Aorta (tissue), 5 donors: ENCODE measurements at places on chromosomes 4 and X. TPM values are rescaled to one million over a fixed set of nuclear protein-coding genes. Genes with fewer than 3 reads are reported as not detected.

Gene PAGE1
- not detected for polyA plus RNA-seq

Gene USP51
- polyA plus RNA-seq, result 0.31 TPM

Gene CRLF2
- not detected for polyA plus RNA-seq

Gene PCDH11X
- polyA plus RNA-seq, result 1.1 TPM

Gene PDE5A
- 74.7 TPM for polyA plus RNA-seq

Gene APLN
- polyA plus RNA-seq, result 0.08 TPM

Gene AR
- 1.6 TPM for polyA plus RNA-seq

Gene STBD1
- 7.4 TPM for polyA plus RNA-seq
